Activated CD4-positive, alpha-beta T cell treated with anti-CD3 and anti-CD28 coated beads for 36 hours (primary cell): ENCODE measurements at places on chromosomes 7 and 10.

DNA sequence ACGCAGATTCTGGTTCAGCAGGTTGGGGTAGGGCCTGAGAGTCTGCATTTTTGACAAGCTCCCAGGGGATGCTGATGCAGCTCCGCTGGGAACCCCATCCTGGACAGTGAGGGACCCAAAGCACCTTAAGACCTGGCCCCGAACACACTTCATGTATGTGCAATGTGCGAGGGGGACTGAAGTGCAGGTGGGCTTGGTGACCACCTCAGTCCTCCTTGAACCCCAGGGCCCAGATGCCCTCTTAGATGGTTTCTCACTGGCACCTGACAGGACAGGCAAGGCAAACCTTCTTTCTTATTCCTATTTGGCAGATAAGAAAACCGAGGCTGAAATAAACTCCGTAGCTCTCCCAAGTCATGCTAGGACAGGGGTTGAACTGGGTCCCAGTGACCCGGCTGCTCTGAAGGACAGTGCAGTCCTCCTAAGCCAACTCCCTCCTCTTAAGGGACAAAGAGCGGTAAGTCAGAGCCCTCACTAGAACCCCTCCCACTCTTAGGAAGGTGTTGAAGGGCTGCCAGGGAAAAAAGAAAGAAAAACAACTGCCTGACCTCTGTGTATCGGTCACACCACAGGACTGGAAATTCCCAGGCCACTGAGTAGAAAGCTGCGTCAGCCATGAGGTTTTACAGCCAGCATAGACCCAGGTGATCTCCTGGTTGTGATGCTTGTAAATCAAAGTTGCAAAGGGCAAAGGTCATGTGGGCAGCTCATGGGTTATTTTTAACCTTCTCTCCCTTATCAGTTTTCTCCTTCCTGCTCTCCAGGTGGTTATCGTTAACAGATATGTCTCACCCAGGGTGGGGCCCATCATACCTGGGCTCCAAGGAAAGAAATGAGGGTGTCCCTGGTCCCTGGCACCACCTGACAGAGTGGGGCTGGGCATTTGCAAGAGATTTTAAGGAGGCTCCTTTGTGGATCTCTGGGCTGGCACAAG, 90.9 kb upstream of the SMNDC1 start:
- DNase-seq: peak; percentile 74

DNA sequence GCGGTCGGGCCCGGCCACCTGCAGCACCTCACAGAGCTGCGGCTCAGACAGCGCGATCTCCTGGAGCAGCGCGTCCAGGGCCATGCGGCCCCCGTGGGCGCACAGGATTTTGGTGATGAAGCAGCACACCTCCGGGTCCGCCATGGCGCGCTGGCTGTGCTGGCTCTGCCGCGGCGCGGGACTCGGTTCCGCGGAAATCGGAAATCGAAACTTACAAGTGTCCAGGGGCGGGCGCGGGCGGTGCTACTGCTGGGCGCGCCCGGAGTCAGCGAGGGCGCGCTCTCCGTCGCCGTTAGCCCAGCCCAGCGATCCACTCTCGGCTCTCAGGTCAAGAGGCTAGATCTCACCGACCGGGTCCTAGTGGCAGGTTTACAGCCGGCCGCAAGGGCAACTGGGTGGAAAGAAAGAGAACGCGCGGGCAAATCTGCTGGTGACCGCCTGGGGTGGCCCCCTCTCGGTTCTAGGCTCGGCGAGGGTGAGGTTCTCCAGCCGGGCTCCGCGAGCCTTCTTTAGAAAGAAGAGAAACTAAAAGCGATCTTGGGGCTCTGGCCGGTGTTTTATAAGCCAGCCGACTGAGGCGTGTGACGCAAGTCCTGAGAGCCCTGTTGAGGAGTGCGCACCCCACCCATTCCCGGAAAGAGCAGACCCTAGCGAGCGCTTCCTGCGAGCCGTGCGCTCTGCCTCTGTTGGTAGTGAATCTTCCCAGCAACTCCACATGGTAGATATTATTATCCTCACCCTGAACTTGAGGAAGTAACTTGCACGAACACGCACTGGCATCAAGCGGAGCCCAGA, at the start of gene ZC3HAV1:
Gene ZC3HAV1 (minus strand): TSS at position 533 of the 795 bp plus-strand sequence. CDS start 389 bp downstream, at position 144.
- peak; percentile 93 for DNase-seq

DNA sequence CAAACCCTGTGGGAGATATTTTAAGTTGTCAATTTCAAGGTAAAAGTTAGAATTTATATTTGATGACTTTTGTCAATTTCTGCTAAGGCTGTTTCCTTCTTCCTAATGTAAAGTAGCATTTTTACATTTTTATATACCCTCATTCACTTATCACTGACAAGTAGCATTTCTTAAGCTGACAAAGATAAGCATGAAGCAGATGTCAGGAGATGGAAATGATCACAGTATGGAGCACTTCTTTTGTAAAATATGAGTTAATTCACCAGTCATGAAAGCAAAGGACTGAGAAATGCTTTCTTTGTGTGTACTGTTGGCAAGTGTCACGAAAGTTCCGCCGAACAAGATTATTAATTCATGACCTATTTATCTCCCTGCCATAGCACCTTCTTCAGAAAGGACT, 503.9 kb downstream of the DNAJB9 start:
- no peak for DNase-seq

GRCh38 chr7:32958046-32959025, 1.1 kb downstream of the FKBP9 start:
- no peak for DNase-seq

GRCh38 chr7:107890962-107891635, at the start of gene DLD:
Gene DLD (plus strand): TSS chr7:107891183. CDS start chr7:107891251, 68 bp downstream.
- peak; percentile 97 for DNase-seq

GRCh38 chr10:114607358-114607998, 50.6 kb downstream of the ABLIM1 start:
- DNase-seq: no peak

DNA sequence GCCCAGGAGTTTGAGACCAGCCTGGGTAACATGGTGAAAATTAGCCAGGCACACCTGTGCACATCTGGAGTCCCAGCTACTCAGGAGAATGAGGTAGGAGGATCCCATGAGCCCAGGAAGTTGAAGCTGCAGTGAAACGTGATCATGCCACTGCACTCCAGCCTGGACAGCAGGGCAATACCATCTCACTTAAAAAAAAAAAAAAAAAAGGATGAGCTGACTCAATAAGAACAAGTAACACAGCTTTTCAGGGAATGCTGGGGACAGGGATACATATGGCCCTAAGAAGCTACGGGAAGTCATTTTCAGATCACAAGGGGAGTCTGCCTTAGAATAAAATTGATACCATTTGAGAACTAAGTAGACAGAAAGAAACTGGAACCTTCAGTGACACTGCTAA, 41.7 kb downstream of the FAM171A1 start:
- no peak for DNase-seq

DNA sequence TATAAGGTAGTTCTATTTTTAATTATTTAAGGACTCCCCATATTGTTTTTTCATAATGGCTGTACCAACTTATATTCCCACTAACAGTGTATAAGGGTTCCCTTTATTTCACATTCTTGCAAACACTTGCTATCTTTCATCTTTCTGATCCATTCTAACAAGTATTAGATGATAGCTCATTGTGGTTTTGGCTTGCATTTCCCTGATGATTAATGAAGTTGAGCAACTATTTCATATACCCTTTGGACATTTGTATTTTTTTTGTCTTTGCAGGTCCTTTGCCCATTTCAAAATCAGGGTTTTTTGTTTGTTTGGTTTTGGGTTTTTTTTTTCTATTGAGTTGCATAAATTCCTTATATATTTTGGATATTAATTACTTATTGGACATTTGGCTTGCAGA, 107.2 kb downstream of the EPC1 start:
- DNase-seq: no peak

GRCh38 chr7:542713-543500, 23.3 kb upstream of the PDGFA start:
- peak; percentile 54 for DNase-seq

DNA sequence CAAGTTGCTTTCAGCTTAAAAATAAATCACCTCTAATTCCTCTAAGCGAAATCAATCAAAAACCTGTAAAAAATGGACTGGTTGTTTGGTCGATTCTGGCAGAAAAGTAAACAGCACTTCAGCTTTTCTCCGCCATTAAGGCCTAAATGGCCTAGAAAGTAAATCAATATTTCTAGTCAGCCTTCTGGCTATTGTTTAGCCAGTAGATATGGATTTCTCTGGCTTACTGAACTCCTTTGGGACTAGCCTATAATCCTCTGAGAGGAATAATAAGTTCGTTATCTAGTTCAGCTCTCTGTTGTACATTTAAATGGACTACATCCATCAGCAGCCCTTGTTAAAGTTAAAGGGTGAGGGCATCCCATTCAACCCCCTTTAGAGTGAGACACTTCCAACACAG, 400.1 kb upstream of the ETV1 start:
- no peak for DNase-seq

DNA sequence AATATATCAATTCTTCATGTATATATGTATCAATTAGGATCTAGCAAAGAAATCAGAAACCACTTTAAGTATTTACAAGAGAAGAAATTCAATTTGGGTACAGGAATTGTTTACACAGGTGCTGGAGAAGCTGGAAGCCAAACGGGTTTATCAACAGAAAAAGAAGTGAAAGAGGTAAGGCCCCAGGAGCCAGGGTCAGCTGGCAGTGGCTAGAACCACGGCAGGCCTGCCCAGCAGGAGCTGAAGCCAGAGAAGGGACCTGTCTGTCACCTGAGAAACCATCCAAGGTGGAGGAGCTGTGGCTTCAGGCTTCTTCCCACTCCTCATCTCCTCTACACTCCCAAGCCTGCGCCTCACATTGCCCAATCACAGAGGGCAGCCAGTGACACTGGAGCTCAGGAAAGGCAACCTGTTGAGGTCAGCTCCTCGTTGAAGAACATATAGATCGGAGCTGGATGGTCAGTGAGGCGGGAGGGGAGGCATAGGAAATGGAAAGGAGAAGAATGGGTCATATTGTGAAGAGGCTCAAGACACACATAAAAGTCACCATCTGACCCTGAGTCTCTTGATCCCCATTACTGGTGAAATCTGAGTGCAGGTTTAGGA, 182.6 kb downstream of the REEP3 start:
- no peak for DNase-seq

GRCh38 chr7:100545360-100546128, 6.5 kb downstream of the AGFG2 start:
- peak; percentile 82 for DNase-seq

DNA sequence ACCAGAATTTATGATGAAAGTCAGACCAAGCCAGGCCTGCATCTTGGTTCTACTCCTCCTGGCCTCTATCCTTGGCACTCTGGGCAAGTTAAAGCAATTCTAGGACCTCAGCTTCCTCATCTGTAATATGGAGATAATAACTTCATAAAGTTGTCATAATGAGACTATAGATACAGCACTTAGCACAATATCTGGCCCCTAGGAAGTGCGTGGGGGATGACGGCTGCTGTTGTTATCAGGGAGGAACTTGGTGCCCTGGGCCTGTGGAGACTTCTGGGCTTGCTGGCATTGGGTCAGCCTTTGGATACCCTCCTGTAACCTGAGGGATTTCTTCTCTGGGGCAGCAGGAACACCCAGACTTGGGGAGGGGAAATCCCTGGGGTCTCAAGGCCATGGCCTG, 27.6 kb downstream of the PFKFB3 start:
- DNase-seq: no peak

- DNase-seq: no peak
Measured at GRCh38 chr7:89456556-89456955, 661.0 kb upstream of the TEX47 start.

GRCh38 chr10:25226775-25227682, 52.2 kb downstream of the GPR158 start:
- peak; percentile 48 for DNase-seq

DNA sequence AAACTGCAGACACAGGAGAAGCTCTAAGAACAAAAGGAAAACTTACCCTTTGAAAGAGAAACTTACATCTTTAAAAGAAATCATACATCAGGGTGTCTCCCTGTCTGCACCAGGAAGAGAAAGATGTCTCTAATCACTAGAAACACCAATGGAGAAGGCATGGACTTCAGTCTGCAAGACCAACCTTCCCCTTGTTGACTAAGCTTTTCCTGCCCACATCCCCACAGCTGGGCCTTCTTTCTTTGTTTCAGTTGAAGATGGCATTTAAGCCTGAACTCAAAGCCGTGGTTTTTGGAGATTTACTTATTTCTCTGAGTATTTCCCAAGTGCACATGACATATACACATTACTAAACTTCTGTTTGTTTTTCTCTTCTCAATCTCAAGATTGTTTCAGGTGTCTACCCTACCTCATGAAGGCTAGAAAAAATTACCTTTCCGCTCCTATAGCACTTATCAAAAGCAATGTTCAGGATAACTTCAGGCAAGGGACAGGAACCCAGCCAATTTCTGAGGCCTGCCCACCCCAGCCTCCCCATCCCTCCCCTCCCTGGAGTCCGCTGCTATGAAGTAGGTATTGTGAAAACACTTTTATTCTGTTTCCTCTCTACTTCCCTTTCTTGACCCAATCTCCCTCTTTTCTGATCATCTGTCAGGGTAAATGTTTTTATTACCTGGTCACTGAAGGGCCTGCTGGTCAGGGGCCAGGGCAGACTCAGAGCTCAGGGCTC, 2.8 kb upstream of the SLC29A3 start:
- DNase-seq: peak; percentile 45

- DNase-seq: no peak
Measured at GRCh38 chr10:71571460-71572175, 148.0 kb downstream of the C10orf105 start.

- DNase-seq: no peak
Measured at GRCh38 chr7:17937506-17938120, 2.7 kb downstream of the SNX13 start.

- DNase-seq: peak; percentile 38
Measured at GRCh38 chr7:66627881-66628360, 760 bp upstream of the KCTD7 start.

DNA sequence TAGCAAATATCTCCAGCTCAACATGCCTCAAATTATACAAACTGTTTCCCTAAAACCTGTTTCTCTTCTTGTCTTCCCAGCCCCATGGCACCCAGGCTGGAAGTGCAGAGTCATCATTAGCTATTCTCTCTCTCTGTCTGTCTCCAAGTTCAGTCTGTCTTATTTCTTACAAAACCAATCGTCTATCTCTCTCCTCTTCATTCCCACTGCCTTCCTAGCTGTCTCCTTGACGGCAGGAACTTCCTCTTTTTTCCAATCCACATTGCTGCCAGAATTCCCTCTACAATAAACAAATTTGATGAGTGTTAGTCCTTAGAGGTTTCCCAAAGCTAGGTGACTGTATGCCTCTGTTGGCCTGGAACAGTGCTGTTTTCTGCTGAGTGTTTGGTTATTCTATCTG, 14.9 kb upstream of the ZNRF2 start:
- DNase-seq: no peak

DNA sequence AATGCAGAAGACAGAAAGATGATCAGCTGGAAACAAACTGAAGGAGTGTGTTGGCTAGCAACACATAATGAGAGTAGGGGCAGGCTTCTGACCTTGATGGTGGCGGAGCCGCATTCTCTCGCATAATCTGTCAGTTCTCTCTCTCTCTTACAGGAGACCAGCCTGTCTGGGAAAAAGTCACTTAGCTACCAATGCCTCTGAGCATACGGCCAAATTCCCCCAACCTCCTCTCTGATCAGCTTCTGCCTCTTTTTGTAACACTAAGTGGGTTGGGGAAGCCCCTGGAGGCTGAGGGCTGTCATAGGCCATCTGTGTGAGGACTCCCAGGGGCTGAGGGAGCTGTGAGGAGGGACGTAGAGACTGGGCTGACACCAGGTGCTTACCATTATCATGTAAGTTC, 104.6 kb downstream of the HIPK2 start:
- DNase-seq: peak; percentile 75
